ENCODE measurements at places on chromosomes 11 and 22. TPM values are rescaled to one million over a fixed set of nuclear protein-coding genes. Genes with fewer than 3 reads are reported as not detected.

DNA sequence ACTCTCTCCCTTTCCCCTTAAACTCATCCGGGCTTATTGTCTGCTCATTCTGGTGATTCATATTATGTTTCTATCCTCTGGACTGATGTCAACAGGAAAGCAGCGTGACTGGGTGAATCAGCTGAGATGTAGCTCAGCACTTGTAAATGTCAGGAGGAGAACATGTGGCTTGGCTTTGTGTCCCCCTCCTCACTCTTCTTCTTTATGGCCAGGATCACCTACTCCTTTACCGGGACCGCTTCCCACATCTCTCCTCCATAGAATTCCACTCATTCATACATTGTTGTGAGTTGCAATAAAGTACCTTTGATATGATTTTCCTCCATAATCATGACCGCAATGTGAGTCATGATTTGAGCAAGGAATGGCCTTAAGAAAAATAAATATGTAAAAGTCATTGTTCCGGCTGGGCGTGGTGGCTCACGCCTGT, 15.8 kb upstream of the SYN3 start:
- no peak overlapping the region for H3K27ac ChIP-seq
- no peaks in the 10 kb centered on the region for H3K27me3 ChIP-seq
- H3K4me3 ChIP-seq: no peak overlapping the region
- H3K4me1 ChIP-seq: no peaks in the 10 kb centered on the region

DNA sequence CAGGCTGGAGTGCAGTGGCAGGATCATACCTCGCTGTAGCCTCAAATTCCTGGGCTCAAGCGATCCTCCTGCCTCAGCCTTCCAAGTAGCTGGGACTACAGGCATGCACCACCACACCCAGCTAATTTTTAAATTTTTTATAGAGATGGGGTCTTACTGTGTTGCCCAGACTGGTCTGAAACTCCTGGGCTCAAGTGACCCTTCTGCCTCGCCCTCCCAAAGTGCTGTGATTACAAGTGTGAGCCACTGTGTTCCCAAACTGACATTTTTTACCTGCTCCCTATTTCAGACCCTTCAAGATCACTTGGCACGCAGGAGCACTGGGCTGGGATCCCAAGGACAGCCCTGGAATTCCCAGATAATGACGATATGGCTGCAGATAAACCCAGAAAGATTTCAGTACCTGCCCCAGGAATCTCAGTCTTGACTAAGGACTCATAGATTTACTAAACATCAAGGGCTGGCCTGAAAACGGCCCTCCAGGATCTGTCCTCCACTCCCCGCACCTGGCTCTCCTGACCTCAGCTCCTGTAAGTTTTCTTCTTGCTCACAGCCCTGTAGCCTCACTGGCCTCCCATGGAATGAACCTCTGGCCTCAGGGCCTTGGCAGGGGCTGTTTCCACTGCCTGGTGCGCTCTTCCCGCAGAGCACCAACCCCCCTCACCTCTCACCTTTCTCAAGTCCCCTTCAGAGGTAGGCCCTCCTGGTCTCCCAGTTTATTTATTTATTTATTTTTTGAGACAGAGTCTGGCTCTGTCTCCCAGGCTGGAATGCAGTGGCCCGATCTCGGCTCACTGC, 3.6 kb upstream of the CSNK1E start:
- no peaks in the 10 kb centered on the region for H3K36me3 ChIP-seq
- peaks cover 11% of the 10 kb centered on the region for H3K4me1 ChIP-seq
- H3K27ac ChIP-seq: no peak overlapping the region

GRCh38 chr11:93694109-93694508, 32.6 kb downstream of the CEP295 start:
- H3K4me1 ChIP-seq: peaks cover 3% of the 10 kb centered on the region
- no peak for DNase-seq
- H3K36me3 ChIP-seq: peaks cover 66% of the 10 kb centered on the region
- no peaks in the 10 kb centered on the region for H3K27me3 ChIP-seq
- no peak overlapping the region for H3K4me3 ChIP-seq

DNA sequence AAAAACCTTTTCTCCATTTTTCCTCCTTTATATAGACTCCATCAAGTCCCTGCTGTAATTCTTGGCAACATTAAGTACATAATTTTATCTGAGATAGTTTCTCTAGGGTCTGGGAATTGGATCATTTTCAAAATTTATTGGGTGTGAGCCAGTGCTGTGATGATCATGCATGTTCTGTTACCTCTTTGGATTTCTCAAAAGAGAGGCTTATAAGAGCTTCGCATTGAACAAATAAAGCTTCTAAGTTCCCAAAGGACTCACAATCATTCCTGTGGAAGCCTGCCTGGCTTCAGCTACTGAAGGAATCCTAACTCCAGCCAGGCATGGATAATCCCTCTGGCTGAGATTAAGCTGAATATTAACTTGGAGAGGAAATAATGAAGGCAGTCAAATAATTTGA, 208.5 kb downstream of the RAB38 start:
- no peak overlapping the region for H3K4me3 ChIP-seq
- H3K36me3 ChIP-seq: no peaks in the 10 kb centered on the region
- H3K27me3 ChIP-seq: no peaks in the 10 kb centered on the region
- no peaks in the 10 kb centered on the region for H3K4me1 ChIP-seq
- DNase-seq: no peak
- no peak overlapping the region for H3K27ac ChIP-seq

DNA sequence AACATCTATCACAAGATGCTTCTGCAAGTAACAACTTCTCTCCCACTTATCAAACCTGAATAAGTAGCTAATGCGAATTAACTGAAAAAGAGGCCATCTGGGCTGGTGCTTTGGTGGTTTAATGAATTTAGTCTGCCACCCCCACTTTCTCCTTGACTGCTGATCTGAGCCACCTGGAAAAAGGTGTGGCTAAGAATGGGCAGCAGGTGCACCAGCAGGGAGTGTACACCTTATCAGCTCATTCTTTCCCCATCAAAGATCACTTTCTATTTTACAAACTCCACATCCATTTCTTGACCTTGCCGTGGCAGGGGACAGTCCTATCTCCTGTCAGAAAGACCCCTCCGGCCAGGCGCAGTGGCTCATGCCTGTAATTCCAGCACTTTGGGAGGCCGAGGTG, 6.5 kb downstream of the RFPL3 start:
- H3K4me3 ChIP-seq: no peak overlapping the region
- peaks cover 2% of the 10 kb centered on the region for H3K27me3 ChIP-seq
- no peak overlapping the region for H3K27ac ChIP-seq
- DNase-seq: no peak

- H3K4me1 ChIP-seq: peaks cover 30% of the 10 kb centered on the region
- H3K27me3 ChIP-seq: no peaks in the 10 kb centered on the region
- peak overlapping the region; percentile 95 for H3K4me3 ChIP-seq
These were observed 906 bp downstream of the CCDC90B start for GRCh38 chr11:83285151-83285770.

GRCh38 chr11:107951155-107951554, 22.9 kb downstream of the RAB39A start:
- DNase-seq: no peak
- H3K27ac ChIP-seq: no peak overlapping the region
- H3K27me3 ChIP-seq: peaks cover 2% of the 10 kb centered on the region
- no peak overlapping the region for H3K4me3 ChIP-seq
- H3K4me1 ChIP-seq: no peaks in the 10 kb centered on the region
- no peaks in the 10 kb centered on the region for H3K36me3 ChIP-seq

GRCh38 chr11:1728931-1729691, 21.3 kb downstream of the IFITM10 start:
- peak; percentile 67 for DNase-seq
- no peaks in the 10 kb centered on the region for H3K36me3 ChIP-seq
- peaks cover 59% of the 10 kb centered on the region for H3K4me1 ChIP-seq

GRCh38 chr11:115504276-115505158, at the start of gene CADM1:
Gene CADM1 (minus strand): TSS chr11:115504415.
- H3K27ac ChIP-seq: no peak within 1 kb of the TSS
- H3K4me1 ChIP-seq: peaks cover 4% of the 10 kb centered on the region
- peak; percentile 57 for DNase-seq
- H3K27me3 ChIP-seq: peaks cover 20% of the 10 kb centered on the region
- peak within 1 kb of the TSS; percentile 31 for H3K4me3 ChIP-seq

DNA sequence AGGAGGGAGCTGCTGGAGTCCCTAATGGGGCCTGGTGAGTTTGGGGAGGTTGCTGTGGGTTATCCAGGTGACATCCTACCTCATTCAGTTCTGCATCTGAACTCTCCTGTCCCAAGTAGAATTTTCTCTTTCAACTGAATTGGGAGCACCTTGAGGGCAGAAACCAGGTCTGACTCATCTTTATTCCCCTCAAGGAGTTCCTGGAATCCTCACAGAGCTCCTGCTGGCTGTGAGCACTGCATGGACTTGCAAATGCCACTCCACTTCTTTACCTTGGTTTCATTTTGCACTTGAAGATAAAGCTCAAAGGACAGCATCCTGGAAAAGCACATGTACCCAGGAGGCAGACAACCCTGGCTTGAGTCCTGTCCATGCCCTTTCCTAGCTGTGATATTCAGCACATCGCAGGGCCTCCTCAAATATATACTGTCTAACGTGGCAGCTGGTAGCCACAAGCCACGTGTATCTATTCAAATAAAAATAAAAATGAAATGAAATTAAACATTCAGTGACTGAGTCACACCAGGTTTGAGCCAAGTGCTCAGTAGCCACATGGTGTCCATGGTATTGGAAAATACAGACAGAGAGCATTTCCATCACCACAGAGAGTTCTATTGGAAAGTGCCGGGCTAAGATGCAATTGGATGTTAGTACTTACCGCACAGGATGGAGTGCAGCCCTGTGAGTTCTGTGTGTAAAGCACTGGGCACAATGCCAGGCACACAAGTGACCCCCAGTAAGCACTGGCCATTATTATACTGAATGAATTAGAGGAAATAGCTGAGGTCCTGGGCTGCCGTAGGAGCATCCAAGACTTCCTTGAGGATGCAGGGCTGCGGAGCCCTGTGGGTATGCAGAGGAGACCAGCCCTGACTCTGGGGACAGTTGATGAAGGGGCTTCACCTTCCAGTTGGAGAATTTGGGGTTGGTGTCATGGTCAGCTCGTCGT, 149.0 kb downstream of the PKNOX2 start:
- no peak overlapping the region for H3K4me3 ChIP-seq
- no peaks in the 10 kb centered on the region for H3K4me1 ChIP-seq
- no peak overlapping the region for H3K27ac ChIP-seq
- no peak for DNase-seq
- H3K27me3 ChIP-seq: peaks cover 18% of the 10 kb centered on the region
- H3K36me3 ChIP-seq: no peaks in the 10 kb centered on the region

DNA sequence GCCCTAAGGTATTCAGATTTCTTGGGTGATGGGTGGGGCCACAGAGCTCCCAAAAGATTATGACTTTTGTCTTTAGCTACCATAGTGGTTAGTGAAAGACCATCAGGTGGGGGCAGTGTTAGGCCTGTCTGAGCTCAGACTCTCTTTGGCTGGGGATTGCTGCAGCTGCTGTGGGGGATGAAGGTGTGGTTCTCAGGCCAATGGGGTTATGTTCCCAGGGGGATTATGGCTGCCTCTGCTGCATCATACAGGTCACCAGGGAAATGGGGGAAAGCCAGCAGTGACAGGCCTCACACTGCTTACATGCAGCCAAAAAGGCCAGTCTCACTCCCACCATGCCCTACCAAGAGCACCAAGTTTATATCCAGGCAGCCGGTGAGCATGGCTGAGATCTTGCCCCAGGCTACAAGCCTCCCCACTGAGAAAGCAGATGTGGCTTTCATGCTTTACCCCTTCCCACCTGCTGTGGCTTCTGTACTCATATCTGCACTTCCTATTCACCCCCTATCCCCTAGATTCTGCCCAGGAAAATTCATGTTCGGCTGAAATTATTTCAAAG, 24.8 kb downstream of the CNTF start:
- no peak for DNase-seq
- no peaks in the 10 kb centered on the region for H3K27me3 ChIP-seq
- no peak overlapping the region for H3K4me3 ChIP-seq
- H3K27ac ChIP-seq: no peak overlapping the region
- H3K36me3 ChIP-seq: peaks cover 3% of the 10 kb centered on the region

The POTEH gene
- total RNA-seq: not detected

The FREY1 gene
- total RNA-seq: 2.1 TPM

The RNF215 gene
- 12.0 TPM for total RNA-seq

The C22orf42 gene
- not detected for total RNA-seq

The GRIK4 gene
- not detected for total RNA-seq

The TPBGL gene
- 0.13 TPM for total RNA-seq

All from activated CD8-positive, alpha-beta T cell treated with anti-CD3 and anti-CD28 coated beads, Interleukin-2, amount 10 ng/mL, durations not matched to agents 7 days and 5 days (primary cell).